ENCODE measurements at places on chromosomes 1 and 21.

GRCh38 chr1:119653839-119654170 lies 5.7 kb upstream of the ZNF697 start:
- DNase-seq, result no peak

GRCh38 chr1:214523124-214523824 lies 28.1 kb downstream of the PTPN14 start:
- no peak for DNase-seq

- DNase-seq, result no peak
Observed at GRCh38 chr21:45320261-45321025, 32.7 kb upstream of the POFUT2 start.

DNA sequence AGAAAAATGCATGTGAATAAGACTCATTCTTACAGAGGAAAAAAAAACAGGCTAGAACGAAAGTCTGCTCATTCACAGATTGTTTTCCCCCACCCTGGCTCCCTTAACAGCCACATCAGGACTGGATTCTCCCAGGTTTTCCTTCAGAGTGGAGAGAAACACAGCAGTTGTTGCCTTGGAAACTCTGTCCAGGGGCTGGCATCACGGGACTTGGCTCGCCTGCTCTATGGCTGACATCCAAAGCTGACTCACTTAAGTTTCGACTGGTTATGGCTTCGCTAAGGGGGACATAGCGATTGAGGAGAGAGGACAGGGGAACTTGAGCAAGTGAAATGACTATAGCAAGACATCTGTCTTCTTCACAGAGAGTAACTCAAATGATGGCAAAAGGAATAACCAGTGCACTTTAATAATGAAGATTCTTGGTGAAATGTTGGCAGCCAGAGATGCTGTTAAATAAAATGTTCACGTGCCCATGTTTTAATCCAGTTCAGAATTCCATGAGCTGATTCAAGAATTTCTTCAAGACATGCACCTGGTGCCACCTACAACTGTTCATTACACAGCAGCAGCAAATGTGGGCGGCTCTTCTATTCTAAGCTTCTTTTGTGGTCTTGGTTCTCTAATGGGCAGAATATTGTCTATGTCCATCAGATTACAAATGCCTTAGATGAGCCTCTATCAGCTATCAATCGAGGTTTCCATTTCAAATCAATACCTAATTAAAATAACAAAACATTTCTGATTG lies 21.8 kb downstream of the MIS18A start:
- DNase-seq, result no peak

DNA sequence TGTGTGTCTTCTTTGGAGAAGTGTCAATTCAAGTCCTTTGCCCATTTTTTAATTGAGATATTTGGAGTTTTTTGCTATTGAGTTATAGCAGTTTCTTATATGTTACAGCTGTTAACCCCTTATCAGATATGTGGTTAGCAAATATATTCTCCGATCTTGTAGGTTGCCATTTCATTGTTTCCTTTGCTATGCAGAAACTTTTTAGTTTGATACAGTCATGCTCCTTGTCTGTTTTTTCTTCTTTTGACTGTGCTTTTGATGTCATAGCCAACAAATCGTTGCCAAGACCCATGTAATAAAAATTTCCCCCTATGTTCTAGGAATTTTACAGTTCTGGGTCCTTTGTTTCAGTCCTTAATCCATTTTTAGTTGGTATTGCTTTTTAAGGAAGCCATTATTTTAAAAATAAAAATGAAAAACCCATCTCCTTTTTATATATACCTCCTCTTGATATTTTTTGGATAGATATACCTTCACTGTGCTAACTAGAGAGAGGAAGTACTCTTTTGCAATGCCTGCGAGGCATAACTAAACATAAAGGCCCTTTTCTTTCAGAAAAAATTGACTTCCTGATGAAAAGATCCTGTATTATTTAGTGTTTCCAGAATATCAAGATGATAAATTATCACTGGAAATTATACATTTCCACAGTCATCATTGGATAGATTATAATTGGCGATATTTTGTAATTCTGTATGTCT lies 127.8 kb downstream of the HS2ST1 start:
- DNase-seq, result peak; percentile 51

GRCh38 chr1:247295274-247295684 lies 36.4 kb downstream of the ZNF496 start:
- peak; percentile 17 for DNase-seq

- DNase-seq, result no peak
Observed at GRCh38 chr1:185355947-185356346, 38.9 kb upstream of the IVNS1ABP start.

DNA sequence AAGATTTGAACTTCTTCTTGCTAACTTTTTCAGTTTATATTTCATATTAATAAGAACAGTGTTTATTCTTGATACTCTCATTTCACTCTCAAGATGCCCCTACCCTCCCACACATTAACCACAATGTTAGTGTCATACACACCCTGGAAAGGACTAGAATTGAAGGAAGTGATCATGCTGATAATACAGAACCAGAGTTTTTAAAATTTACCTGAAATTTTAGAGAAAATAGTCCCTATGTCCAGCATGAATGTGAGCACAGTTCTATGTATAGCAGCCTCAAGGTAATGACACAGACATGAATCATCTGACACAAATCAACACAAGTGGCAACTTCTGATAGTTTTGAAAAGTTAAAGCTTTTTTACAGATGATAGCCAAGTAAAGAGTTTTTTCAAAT lies 26.0 kb downstream of the RGS1 start:
- no peak for DNase-seq

DNA sequence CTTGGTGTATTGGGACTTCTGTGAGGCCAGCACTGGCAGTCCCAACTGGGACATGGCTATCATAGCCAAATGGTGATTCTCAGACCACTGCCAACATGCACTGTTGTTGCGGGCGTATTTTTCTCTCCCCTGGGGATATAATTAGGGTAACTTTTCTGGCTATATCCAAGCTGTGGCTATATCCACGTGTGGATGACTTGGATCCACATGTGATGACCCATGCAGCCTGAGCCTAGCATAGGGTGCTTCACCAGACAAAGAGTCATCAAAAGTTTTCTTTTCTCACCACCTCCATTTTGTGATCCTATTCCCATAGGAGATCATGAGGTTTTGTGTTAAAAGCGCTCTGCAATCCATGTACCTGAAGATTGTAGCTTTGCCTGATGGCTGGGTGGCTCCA lies 51.2 kb upstream of the CSF3R start:
- no peak for DNase-seq

DNA sequence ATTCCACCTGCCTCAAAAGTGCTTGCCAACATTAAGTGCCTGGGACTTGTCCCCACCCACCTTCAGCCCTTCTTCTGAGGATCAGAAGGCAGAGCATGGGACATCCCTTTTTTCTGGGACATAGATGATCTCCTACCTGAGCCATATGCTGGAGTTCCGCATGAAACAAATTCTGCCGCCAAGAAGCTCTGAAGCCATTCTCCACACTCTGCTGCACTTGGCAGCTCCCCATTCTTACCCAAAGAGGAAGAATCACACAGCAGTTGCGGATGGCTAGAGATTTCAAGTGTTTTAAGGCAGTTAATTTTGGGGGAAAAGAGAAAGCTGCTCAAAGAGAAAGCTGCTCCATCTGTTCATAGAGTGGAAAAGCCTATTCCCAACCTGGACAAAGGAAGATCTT lies 197.3 kb upstream of the COA6 start:
- no peak for DNase-seq

DNA sequence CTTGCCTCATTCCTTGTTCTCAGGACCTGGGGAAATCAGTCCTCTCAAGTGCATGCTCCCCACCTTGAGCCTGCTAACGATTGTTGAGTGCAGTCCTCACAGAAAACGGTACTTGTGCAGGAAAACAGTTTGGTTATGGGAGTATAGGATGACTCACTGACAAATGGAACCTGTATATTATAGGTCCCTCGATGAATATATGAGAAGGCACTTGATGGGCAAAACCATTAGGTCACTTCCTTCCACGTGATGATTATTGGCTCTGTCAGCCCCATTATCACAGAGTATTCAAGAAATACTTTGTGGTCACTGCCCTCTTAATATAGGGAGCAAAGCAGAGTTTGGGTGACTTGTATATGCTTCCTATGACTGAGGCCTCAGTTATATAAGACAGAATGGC lies 6.2 kb downstream of the CCDC17 start:
- DNase-seq, result no peak

- no peak for DNase-seq
Observed at GRCh38 chr1:19695772-19696171, 31.1 kb downstream of the HTR6 start.

DNA sequence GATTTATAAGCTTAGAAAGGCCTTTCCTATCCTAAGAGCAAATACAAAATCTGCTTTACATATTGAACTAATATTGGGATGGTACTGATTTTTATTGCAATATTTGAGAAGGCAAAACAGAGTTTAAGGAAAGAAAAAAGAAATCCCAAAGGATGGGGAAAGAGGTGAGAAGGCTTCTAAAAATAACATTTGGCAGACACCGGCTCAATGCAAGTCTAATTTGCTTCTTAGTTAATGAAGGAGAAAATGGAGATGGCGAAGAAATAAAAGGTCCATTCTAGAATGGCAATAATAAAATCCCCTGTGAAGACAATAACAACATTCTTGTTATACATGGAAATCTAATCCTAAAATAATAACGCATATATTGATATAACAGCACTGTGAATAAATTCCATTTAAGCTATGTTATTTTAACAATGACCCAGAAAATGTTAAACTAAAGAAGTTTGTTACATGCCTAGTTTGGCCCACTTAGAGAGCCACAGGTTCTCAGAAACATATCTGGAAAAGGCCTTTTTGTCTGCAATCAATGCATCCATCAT lies 117.7 kb downstream of the HLCS start:
- DNase-seq, result no peak

GRCh38 chr1:168991667-168992475 lies 114.6 kb upstream of the ATP1B1 start:
- no peak for DNase-seq

- peak; percentile 86 for DNase-seq
Observed at GRCh38 chr1:164660412-164660772, 101.4 kb downstream of the PBX1 start.

DNA sequence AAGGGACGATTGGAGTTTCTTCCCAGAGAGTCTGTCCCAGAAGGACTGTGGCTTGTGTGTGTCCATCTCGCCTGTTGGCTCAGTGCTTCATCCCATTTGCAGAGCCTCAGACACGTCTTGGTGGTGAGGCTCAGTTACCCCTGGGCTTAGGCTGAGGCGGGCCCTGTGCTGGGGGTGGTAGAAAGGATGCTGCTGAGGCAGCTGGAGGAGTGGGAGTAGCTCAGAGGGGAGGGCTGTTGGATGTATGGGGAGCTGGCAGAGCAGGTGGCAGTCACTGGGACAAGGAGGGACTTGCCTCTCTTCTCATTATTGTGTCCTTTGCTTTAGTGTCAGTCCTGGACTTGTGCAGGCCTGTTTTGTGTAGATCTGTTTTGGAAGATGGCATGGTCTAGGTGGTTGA lies 7.3 kb upstream of the MIIP start:
- no peak for DNase-seq

DNA sequence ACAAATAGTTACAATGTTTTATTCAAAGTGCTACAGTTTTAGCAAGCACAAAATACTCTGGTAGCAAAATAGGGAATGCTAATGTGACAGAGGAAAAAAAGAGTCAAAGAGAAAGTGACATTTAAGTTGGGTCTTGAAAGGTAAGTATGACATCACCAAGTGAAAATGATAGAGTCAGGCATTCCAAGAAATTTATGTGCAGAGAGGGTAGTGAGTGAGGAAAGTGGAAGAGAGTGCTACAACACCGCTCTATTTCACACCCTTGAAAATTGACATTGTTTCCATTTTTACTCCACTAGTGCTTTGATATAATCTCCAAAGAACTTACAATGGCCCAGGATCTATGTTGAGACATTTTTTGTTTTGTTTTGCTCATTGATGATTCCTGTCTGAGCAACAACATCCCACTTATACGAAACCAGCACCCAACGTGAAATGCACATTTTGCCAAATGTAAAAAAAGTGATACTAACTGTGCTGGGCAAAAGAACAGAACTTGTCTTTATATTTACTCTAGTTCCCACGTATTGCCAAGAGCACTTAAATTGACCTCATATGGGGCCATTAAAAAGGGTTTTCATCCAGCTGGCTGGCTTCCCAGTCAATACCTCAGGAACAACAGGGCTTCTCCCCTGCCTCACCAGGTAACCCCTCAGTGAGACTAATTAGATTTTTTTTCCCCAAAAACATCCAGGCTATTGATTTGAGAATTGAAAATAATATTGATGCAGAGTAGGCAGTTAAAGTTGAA lies 206.3 kb upstream of the NR5A2 start:
- DNase-seq, result no peak

GRCh38 chr1:57093122-57093521 lies 127.3 kb upstream of the C8B start:
- DNase-seq, result no peak

DNA sequence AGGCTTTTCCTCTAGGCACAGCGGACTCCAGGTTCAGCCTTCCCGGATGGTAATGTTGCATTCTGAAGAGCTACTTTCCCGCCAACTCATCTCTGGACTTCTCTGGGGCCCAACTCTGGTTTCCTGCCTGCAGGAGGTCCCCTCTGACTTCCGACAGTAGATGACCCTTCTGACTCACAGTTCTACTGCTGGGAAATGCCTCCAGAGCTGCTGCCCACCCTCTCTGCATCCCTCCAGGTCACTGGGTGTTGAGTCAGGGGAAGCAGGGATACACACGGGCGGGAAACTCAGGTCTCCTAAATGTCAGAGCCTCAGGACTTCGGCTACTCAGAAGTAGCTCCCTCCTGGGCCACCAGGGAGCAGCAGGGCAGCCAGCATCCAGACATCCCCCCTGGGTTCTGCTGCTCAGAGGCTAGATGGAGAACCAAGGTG lies 2.1 kb upstream of the KIF21B start:
- no peak for DNase-seq

DNA sequence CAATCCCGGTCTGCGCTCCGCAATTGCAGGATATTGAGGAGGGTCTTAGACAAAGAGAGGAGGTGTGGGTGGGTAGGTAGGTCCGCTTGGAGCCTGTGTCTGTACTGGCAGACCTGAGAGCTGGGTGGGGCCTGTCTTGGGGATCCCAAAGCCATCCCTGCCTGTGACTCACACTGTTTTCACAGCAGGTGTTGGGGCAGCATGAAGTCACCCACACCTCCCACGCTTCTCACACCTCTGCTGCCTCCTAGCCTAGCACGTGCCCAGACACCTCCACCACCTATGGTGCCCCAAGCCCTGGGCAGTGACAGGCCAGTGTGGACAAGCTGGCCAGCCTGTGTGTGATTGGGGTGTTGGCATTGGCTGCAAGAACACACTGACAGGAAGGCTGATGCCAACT lies 65.7 kb upstream of the ECE1 start:
- no peak for DNase-seq
